ENCODE measurements at places on chromosomes 4 and X.

- DNase-seq, result no peak
Observed at GRCh38 chrX:69045616-69046345, 119.5 kb downstream of the PJA1 start.

DNA sequence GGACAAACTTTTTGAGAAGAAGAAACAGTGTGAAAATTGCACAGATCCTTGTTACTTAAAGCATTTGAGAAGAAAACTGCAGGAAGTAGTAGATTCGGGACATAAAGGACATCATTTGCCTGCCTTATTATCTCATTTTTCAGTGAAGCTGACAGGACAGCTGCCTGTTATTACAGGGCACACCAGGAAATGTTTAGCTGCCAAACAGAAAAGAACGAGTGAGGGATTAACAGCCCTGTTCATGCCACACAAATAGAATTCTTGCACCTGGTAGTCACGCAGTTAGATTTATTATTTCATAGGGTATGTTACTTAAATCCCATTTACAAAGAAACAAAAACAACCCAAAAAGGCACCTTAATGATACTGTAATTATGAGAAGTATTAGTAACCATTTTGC is 100.6 kb downstream of the CHIC2 start:
- DNase-seq, result no peak

DNA sequence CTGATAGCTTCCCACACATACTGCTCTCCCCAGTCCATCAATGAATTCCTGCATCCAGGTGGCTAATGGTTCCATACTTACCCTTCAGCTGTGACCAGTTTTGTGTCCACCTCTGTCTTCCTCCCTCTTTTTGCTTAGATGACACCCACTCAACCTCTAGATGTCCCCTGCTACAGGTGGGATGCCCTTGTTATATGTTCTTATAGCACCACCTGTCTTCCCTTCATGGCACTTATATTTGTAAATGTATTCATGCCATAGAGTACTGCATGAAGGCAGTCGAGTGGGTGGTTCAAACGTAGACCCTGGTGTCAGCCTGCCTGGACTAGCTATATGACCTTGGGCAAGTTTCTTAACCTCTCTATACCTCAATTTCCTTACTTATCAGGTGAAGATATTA is 6.5 kb upstream of the USP46 start:
- DNase-seq, result no peak

DNA sequence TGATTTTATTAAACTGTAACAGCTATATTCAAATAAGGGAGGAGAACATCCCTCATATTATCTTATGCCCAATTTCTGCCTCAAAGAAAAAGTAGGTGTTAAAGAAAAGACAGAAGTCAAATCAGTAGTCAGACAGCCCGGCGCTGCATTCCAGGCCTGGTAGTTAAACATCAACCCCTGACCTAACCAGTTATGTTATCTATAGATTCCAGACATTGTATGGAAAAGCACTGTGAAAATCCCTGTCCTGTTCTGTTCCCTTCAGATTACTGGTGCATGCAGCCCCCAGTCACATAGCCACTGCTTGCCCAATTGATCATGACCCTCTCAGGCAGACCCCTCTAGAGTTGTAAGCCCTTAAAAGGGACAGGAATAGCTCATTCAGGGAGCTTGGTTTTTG is 269.9 kb upstream of the GALNT7 start:
- DNase-seq, result no peak

GRCh38 chrX:102714994-102715393 is 2.7 kb downstream of the GPRASP2 start:
- DNase-seq, result no peak

- no peak for DNase-seq
Observed at GRCh38 chr4:63105839-63106238, 1303.4 kb downstream of the TECRL start.

GRCh38 chr4:105023668-105024055 is 123.0 kb upstream of the TET2 start:
- no peak for DNase-seq

- no peak for DNase-seq
Observed at GRCh38 chr4:74181219-74181618, 23.3 kb downstream of the MTHFD2L start.

GRCh38 chrX:53319614-53320542 is 38.5 kb upstream of the IQSEC2 start:
- DNase-seq, result no peak

- DNase-seq, result no peak
Observed at GRCh38 chr4:183011213-183011907, 87.7 kb upstream of the WWC2 start.

DNA sequence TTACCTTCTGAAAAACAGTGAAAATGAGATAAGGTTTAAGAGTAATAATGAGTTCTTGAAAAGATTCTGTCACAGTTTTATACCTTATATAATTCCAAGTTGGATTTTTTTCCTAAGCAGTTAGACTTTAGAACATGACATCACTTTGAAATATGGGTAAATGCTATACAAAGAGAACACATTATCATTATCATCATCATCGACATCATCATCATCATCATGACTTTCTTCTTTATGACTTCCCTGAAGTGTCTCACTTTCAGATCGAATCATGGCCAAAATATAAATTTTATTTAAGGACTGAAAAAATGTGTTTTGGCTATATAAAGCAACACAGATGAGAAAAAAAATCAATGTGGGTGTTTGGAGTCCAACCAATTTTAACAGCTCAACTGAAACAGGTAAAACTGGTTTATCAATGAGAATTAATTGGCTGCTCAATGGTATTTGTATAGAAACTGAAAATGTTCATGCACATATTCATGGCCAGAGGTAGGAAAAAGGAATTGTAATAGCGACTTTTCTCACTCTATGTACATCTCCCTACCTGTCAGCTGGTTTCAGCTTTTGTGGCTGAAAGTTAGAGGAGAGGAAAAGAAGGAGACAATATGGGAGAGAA is 243.1 kb upstream of the GPC4 start:
- DNase-seq, result no peak

DNA sequence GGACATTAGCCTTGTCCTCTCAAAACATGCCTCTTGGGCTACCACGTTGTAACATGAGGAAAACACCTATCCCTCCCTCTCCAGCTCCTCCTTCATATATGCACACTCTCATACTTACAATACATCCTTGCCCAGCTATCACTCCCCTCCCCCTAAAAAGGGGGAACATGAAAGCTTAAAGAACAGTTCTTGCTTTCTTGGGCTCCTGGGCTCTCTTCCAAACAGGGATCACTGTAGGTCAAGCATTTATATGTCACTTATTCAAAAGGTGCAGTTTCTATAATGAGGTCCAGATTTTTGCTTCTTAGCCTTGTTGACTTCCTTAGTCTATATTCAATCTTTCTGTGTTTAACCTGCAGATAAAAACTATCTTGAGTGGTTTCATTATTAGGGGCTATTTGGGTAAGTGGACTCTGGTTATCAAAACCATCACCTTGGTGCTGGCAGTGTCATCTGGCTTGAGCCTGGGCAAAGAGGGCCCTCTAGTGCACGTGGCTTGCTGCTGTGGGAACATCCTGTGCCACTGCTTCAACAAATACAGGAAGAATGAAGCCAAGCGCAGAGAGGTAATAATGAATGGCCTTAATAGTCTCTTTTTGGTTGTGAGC is 119.4 kb downstream of the AKAP4 start:
- DNase-seq, result peak; percentile 0

DNA sequence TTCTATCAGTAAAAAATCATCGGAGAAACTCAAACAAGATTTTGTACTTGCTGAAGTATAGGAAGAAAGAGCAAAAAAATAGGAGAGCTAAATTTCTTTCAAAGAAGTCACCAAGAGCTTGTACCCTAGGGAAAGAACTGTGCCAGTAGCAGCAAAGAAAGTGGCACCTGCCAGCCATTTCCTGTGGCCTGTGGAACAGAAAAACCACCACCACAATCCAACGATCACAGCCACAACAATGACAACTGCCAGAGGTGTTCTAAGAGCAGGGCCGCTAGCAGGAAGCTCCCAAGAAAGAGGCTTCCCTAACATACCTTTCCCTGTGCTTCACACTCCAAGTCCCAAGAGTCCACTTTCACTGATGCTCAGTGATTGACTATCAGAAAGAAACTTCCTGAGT is 266.1 kb upstream of the GPC4 start:
- no peak for DNase-seq

- DNase-seq, result no peak
Observed at GRCh38 chrX:118534716-118535493, 39.3 kb downstream of the DOCK11 start.

- DNase-seq, result no peak
Observed at GRCh38 chr4:109005523-109005922, 242.7 kb upstream of the ETNPPL start.

DNA sequence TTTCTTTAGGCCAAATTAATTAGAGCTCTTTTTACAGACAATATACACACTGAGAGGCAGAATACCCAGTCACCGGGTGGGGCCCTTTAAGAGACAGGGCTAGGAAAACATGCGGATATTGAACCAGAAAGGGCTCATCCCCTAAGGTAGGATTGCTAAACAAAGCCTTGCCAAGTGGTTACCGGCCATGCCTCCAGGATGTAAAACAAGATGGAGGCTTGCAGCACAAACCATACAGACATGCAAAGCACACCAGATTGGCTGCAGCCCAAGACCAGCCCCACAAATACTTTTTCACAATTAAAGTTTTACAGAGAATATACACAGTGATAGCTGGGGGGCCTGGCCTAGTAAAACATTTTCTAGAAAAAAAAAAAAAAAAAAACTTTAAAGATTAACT is 210.0 kb downstream of the KLHL4 start:
- no peak for DNase-seq

GRCh38 chrX:53728506-53728905 is 42.0 kb upstream of the HUWE1 start:
- no peak for DNase-seq

DNA sequence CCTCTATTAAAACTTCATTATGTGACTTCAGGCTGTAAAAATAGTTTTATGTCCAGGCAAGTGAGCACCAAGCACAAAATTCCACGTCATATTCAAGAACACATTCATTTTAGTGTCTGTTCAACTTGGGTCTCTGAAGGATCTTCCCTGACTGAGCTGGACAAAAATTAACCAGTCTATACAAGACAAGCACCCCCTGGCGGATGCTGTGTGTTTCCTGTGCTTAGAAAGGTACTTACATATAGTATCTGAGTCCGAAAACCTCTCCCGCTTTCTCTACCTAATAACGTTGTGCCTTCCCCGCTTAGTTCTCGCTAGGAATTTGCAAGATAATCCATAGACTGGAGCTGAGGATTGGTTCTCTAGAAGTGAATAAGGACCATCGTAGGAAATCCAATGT is 2214.5 kb upstream of the TENM3 start:
- DNase-seq, result no peak

DNA sequence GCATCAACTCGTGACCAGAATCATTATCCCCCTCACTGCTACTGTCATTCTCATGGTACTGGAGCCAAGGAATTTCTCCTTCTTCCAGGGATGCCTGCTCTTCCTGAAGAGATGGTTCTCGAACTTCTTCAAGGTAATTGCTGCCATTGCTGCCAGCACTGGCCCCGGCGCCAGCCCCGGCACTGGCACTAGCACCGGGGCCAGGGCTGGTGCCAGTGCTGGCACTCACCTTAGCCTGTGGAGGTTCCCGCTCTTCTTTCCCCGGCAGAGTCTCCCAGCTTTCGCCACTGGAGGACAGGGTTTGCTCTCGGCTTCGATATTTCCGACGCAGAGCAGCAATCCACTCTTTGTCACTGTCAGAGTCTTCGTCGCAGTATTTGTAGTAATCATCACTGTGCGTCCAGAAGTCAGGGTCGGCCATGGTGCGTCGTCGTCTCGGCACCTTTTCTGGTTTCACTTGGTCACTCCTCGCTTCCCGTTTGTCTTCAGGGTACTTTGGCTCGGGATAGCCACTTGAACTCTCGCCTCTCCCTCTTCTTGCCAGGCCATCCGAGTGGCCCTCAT is 3.4 kb downstream of the PJA1 start:
- no peak for DNase-seq

GRCh38 chr4:110742143-110742542 is 119.3 kb upstream of the PITX2 start:
- no peak for DNase-seq

DNA sequence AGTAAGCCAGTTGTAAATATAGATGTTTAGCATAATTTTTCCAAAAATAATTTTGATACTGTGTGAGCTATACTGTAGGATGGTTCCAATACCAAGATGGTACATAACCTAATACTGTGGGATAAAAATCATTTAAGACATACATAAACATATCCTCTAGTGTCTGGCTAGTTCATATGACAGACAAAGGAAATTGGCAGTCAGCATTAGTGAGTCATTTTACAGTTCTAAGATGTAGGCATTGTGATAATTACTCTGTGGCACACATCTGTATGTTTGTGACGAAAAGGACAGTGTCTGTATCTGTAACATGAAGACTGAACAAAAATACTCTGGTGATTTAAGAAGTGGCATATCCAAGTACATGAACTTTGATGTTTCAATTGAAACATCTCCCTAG is 49.6 kb downstream of the UGT2A2 start:
- no peak for DNase-seq

- DNase-seq, result no peak
Observed at GRCh38 chr4:140078366-140078765, 75.6 kb downstream of the MAML3 start.

- no peak for DNase-seq
Observed at GRCh38 chrX:45274576-45274975, 73.9 kb upstream of the DIPK2B start.

GRCh38 chrX:38275615-38276014 is 51.7 kb downstream of the RPGR start:
- DNase-seq, result peak; percentile 18

- DNase-seq, result no peak
Observed at GRCh38 chr4:112514647-112515197, 1.3 kb downstream of the NEUROG2 start.

DNA sequence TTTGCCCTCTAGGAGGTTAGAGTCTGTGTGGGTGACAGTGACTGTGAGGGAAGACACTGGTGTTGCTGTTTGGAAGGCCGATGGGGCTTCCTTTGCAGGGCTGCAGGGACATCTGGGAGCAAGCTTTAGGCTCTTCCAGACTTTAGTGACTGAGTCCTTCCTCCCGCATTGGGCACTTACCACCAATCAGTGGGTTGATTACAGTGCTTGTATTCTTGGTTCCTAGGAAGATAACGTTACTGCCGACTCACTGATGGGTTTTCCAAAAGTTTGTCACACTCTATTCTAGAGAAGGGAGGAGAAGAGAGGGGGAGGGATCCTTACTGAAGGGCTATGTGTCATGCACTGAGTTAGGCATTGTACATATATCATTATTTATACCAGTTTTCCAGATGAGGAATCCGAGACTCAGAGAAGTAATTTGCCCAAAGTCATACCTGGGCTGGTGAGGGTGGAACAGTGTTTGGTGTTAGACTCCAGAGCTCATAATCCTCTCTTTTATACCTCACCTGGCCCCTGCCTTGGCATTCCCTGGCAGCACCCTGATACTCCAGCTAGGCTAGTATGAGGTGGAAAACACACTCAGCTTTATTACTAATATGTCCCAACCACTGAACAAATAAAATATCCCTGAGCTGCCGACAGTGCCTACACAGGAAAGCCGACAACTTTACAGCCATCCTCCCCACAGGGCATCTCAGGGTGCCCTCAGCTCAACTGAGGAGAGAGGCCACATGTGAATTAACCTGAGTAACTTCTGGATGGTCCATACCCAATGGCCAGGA is 3.8 kb downstream of the CHST7 start:
- DNase-seq, result no peak

Data from SW 1271 (cell line).